Esophagus muscularis mucosa (tissue), 4 donors: ENCODE measurements at places on chromosomes 12 and 14. TPM values are rescaled to one million over a fixed set of nuclear protein-coding genes. Genes with fewer than 3 reads are reported as not detected.
A peak's percentile ranks its signal among the peaks of the same experiment; 100 is the strongest.

DNA sequence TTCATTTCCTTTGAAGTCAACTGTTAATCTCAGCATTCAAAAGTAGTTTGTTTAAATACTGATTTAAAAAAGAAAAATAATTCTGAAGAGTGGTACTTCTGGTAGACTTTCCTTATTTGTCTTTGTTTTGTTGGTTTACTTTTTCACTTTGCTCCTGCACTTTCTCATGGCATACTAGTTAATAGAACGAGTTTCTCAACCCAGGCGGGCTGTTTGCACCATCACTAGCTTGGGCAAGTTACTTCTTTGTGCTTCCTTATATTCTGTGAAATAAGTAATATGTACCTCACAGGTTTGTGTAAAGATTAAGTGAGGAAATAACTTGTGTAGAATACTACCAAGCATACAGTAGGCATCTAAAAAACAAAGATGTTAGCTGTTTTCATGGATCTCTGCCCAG lies 45.5 kb downstream of the SLC38A6 start:
- no peak for DNase-seq
- H3K4me3 ChIP-seq: no peak overlapping the region
- no peaks in the 10 kb centered on the region for H3K36me3 ChIP-seq

GRCh38 chr14:73227812-73228781 lies 9.2 kb upstream of the PAPLN start:
- no peaks in the 10 kb centered on the region for H3K36me3 ChIP-seq
- peak overlapping the region; percentile 3 for H3K4me3 ChIP-seq
- H3K27me3 ChIP-seq: no peaks in the 10 kb centered on the region
- peaks cover 11% of the 10 kb centered on the region for H3K4me1 ChIP-seq

GRCh38 chr12:74334780-74335179 lies 202.9 kb upstream of the ATXN7L3B start:
- DNase-seq: no peak
- H3K36me3 ChIP-seq: no peaks in the 10 kb centered on the region
- H3K4me3 ChIP-seq: no peak overlapping the region
- H3K27ac ChIP-seq: no peak overlapping the region
- no peaks in the 10 kb centered on the region for H3K4me1 ChIP-seq
- no peaks in the 10 kb centered on the region for H3K27me3 ChIP-seq

DNA sequence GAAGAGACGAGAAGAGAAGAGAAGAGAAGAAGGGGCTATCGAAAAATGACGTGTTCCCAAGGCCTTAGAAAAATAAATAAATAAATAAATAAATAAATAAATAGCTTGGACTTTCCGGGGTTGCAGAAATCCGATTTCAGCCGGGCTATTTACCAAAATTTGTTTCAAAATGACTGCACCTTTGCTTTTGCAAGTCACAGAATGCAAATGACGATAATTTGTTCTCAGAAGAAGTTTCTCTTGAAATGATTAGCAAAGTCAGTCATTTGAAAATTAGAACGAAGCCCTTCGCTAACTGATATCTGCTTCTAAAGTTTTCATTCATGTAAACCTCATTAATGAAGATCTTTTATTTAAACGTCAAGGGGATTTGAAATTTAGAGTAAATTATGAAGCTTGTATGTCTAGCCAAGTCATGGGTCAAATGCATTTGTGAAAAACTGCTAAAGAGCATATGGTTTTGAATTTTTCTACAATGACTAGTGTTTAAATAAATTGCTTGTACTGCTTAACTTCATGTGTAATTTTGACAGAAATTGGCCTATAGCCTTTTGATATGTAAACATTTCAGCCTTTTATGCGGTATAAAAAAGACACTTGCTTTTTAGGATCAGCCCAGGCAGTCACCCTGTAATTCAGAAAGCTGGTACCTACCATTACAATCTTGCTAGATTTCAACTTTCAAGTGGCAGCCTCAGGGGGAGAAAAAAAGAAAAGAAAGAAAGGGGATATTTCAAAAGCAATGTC lies 4.6 kb upstream of the GSC start:
- H3K36me3 ChIP-seq: no peaks in the 10 kb centered on the region
- no peak overlapping the region for H3K4me3 ChIP-seq
- no peak for DNase-seq

DNA sequence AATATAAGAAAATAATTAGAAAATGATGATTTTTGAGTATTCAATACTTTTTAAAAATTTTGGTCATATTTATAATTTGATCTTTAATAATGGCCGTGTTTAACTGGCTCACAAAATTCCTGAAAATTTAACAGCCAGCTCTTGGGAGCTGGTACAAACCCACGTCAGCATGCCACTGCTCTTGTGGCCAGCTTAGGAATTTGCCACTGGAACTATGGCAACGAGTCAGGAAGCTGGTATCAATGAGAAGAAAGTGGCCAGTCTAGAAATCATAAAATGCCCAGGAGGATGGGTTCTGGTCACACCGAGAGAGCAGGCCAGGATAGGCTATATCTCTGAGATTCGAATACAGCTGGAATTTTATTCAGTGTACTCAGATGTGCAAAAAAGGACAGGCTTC lies 72.2 kb upstream of the PLEKHG3 start:
- H3K4me1 ChIP-seq: peaks cover 34% of the 10 kb centered on the region
- no peak for DNase-seq
- no peak overlapping the region for H3K4me3 ChIP-seq
- H3K36me3 ChIP-seq: no peaks in the 10 kb centered on the region

DNA sequence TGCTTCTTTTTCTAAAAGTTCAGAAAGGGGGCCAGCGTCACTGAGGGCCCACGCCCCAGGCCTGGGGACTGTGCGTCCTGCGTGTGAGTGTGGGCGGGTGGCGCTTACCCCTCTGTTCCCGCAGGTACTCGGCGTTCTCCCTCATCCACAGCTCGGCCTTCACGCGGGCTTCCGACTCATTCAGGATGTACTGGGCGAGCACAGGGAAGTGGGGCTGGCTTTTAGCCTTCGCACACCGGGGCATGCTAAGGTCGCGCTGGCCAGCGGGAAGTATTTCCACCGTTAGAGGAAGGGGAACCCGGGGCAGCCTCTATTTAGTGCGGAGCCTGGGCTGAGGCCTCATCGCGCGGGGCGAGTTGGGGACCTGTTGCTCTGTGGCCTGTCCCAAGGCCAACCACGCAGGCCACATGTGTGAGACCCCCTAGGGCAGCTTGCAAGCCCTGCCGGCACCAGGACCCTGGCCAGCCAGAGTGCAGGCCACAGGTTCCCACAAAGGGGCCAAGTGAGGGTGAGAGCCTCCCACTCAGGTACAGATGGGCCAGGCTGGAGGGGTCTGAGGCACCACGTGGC lies 29.2 kb upstream of the BTBD6 start:
- H3K4me1 ChIP-seq: peaks cover 13% of the 10 kb centered on the region
- no peak overlapping the region for H3K27ac ChIP-seq
- no peak for DNase-seq
- H3K36me3 ChIP-seq: peaks cover 41% of the 10 kb centered on the region
- no peak overlapping the region for H3K4me3 ChIP-seq
- no peaks in the 10 kb centered on the region for H3K27me3 ChIP-seq

DNA sequence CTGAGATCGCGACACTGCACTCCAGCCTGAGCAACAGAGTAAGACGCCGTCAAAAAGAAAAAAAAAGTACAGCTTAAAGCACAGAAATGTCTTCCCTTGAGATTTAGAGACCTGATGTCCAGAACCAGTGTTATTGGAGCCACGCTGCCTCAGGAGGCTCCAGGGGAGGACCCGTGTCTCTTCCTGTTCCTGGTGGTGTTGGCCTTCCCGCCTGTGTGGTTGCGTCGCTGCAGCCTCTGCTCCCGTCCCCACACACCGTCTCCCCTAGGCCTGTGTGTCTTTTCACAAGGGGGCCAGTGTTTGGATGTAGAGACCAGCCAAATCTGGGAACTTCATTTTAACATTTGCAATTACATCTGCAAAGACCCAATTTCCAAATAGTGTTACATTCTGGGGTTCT lies 8.6 kb upstream of the FBRSL1 start:
- no peaks in the 10 kb centered on the region for H3K36me3 ChIP-seq
- H3K27me3 ChIP-seq: no peaks in the 10 kb centered on the region
- DNase-seq: no peak
- H3K4me3 ChIP-seq: no peak overlapping the region

DNA sequence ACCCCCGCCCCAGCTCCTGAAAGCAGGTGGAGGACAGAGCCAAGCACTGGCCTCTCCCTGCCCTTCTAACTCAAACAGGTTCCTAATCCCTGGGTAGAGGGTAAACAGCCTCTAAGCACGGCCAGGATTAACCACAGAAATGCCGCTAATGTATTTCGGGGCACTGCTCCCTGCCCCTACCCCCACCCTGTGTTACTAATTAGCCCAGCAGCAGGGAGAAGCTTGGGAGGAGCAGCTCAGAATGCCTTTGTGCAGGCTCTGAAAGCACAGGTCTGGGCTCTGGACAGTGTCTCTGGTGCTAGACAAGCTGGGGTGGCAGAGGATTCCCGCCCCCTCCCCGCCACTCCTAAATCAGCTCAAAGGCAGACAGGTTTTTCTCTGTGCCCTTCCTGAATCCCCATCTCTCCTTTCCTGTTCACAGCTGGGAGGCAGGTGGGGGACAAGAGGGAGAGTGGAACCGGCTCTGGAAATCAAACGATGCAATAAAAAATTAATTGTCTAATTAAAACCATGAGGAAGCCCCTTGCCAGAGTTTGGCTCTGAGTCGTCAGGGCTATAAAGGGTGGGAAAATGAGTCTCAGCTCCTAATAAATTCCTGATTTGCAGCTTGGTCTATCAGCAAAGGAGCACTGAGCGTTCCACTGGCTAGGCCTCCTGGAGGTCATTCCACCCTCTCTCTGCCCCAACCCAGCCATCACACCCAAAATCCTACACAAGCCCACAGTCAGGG lies 53.0 kb downstream of the SMUG1 start:
- H3K36me3 ChIP-seq: no peaks in the 10 kb centered on the region
- H3K4me1 ChIP-seq: peaks cover 30% of the 10 kb centered on the region
- no peak overlapping the region for H3K4me3 ChIP-seq
- no peak for DNase-seq

- DNase-seq: no peak
- H3K4me3 ChIP-seq: no peak overlapping the region
- H3K27ac ChIP-seq: no peak overlapping the region
- no peaks in the 10 kb centered on the region for H3K27me3 ChIP-seq
Observed at GRCh38 chr14:33809396-33809981, 141.4 kb downstream of the EGLN3 start.

DNA sequence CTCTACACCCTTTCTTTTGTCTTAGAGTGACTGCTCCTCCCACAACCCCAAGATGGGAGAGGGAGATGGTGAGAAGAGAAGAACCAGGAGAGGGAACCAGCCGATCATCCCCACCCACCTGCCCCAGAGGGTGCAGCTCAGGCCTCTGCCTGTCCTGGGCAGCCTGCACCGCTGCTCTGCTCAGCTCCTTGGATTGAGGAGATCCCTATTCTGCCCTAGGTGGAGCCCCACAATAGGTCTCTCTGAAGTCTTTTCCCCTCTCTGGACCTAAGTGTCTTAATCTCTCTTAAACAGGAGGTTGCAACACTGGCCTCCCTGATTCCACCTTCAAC lies 2.2 kb downstream of the ANKRD33 start:
- peaks cover 15% of the 10 kb centered on the region for H3K4me1 ChIP-seq
- DNase-seq: no peak
- H3K27ac ChIP-seq: no peak overlapping the region
- no peak overlapping the region for H3K4me3 ChIP-seq
- no peaks in the 10 kb centered on the region for H3K36me3 ChIP-seq

GRCh38 chr12:57604454-57604991 lies at the start of gene DTX3:
Gene DTX3 (plus strand): TSS chr12:57604824. CDS start chr12:57606518, 1,694 bp downstream.
- peak within 1 kb of the TSS; percentile 96 for H3K27ac ChIP-seq
- peaks cover 21% of the 10 kb centered on the region for H3K4me1 ChIP-seq
- H3K36me3 ChIP-seq: peaks cover 50% of the 10 kb centered on the region
- H3K4me3 ChIP-seq: peak within 1 kb of the TSS; percentile 84
- no peaks in the 10 kb centered on the region for H3K27me3 ChIP-seq

- H3K4me3 ChIP-seq: no peak overlapping the region
- no peak overlapping the region for H3K27ac ChIP-seq
- DNase-seq: no peak
- no peaks in the 10 kb centered on the region for H3K27me3 ChIP-seq
- no peaks in the 10 kb centered on the region for H3K36me3 ChIP-seq
- H3K4me1 ChIP-seq: peaks cover 79% of the 10 kb centered on the region
Observed at GRCh38 chr12:11668611-11669010, 19.1 kb downstream of the ETV6 start.

- H3K4me3 ChIP-seq: no peak overlapping the region
- H3K36me3 ChIP-seq: no peaks in the 10 kb centered on the region
- no peaks in the 10 kb centered on the region for H3K4me1 ChIP-seq
- peaks cover 77% of the 10 kb centered on the region for H3K27me3 ChIP-seq
Observed at GRCh38 chr12:114661245-114661644, 22.7 kb downstream of the TBX3 start.

DNA sequence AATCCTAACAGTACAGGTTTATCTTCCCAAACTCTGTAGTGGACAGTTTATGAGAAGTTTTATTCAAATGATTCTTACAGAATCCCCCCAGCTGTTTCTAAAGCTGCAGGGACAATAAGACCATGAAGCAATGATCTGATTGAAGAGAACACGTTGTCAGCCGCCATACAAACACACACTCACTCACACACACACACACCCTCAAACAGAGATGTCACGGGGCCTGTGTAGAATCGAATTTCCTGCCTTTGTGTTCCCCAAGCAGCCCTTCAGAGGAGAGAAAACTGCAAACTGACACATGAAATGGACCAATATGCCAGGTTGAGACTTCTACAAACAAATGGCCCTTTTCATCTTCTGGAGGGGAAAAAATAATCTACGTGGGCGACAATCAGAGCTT lies 80.5 kb upstream of the TBX3 start:
- H3K36me3 ChIP-seq: no peaks in the 10 kb centered on the region
- no peaks in the 10 kb centered on the region for H3K27me3 ChIP-seq
- peaks cover 8% of the 10 kb centered on the region for H3K4me1 ChIP-seq
- H3K27ac ChIP-seq: no peak overlapping the region
- DNase-seq: no peak
- H3K4me3 ChIP-seq: no peak overlapping the region

DNA sequence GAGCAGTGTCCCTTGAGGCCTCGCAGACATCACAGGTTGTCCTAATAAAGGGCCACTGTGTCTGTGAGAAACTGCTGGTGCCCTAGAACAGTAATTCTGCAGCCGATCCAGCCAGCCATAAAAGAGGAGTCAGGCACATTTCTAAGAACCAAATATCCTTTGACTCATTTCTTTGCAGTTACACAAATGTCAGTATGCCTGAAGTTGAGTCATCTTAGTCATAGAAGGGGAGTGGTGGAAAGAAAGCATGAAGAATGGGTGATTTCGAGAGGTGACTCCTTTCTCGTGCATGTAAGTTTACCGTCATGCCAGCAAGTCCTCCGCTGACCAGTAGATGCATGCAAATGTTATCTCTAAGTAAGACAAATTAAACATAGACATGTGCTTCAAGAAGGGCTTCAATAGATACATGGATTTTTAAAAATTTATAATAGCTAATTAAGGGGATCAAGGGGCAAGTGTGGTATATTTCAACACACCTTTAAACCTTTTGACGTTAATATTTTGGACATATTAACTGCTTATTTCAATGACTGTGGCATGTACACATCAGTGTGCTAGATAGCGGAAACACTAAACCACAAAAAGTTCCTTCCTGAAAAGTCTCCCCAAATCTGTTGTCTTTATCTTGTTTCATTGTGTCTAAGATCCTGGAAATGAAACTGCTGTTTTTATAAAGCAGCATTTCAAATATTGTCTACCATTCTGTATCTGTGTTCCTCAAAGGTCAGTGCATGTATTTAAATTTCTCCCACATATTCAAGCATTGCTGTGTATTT lies 497.4 kb downstream of the NPAS3 start:
- no peak overlapping the region for H3K4me3 ChIP-seq
- no peaks in the 10 kb centered on the region for H3K4me1 ChIP-seq
- H3K27me3 ChIP-seq: no peaks in the 10 kb centered on the region
- no peak overlapping the region for H3K27ac ChIP-seq
- no peak for DNase-seq

The PROX2 gene
- total RNA-seq: not detected

The MAPKAPK5 gene
- 30.3 TPM for total RNA-seq

The GPD1 gene
- total RNA-seq: 0.29 TPM

The ENDOU gene
- 2.0 TPM for total RNA-seq

The ANKRD13A gene
- 155 TPM for total RNA-seq

The KRT8 gene
- 508 TPM for total RNA-seq

The TTC6 gene
- total RNA-seq: not detected

The AGAP2 gene
- 11.2 TPM for total RNA-seq
